Right kidney (tissue), 9 donors: ENCODE measurements at places on chromosomes 3 and 15.

DNA sequence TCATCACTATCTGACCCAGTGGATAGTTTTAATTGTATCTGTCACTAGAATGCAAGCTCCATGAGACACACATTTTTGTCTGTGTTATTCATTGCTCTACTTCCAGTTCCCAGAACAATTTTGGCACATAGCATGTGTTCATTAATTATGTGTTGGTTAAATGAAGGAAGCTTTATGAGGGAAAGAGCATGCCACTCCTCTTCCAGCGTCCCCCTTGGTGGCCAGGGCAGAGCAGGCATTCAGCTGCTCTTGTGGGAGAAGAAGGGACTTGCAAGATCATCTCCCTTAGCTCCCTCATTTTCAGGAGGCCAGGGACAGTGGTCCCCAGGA, 489 bp upstream of the GALNT15 start:
- DNase-seq = no peak

DNA sequence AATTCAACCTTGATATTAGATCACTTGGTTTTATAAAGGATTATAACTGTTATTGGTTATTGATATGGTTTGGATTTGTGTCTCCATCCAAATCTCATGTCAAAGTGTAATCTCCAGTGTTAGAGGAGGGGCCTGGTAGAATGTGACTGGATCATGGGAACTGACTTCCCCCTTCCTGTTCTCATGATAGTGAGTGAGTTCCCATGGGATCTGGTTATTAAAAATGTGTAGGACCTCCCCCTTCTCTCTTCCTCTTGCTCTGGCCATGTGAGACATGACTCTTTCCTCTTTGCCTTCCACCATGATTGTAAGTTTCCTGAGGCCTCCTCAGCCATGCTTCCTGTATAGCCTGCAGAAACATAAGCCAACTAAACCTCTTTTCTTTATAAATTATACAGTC, 136.0 kb upstream of the UBE2E2 start:
- no peak for DNase-seq

DNA sequence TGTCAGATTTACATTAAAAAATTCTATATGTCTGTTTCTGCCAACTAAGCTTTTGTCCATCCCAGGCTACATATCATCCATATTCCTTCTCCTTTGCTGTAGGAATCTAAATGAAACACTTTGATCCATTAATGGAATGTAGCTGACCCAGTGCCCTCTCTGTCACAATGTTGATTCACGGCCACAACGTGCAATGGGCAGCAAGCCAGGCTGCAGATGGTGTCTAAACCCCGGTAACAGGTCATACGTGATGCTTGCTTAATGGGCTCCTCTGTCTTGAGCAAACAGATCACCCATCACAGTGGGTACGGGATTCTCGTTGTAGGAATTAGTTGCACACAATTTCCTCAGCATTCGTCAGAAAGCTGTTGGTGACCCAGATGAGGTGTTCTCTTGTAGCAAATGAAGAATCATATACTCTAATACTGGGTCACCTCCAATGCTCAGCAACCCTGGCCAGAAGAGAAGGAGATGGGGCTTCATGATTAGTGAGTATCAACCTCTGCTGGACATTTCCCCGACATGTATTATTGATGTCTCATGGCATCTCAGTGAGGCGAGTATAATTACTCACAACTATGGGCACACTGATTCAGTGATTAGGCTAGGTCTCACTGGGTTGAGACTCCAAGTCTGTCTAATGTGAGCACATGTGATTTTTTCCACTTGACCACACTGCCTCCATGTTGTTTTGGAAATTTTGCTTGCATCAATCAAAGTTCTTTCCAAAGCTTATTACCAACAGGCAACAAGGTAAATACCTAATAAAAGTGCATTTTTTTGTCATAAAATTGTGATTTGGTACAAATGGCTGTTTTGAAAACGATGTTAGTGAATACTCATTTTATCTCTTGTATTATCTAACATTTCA, 12.9 kb upstream of the DCBLD2 start:
- DNase-seq = no peak

- peak; percentile 0 for DNase-seq
These were observed 19.4 kb upstream of the SERPINI2 start for GRCh38 chr3:167493244-167493643.

- DNase-seq = no peak
These were observed 45.0 kb downstream of the KLF13 start for GRCh38 chr15:31371520-31372240.

DNA sequence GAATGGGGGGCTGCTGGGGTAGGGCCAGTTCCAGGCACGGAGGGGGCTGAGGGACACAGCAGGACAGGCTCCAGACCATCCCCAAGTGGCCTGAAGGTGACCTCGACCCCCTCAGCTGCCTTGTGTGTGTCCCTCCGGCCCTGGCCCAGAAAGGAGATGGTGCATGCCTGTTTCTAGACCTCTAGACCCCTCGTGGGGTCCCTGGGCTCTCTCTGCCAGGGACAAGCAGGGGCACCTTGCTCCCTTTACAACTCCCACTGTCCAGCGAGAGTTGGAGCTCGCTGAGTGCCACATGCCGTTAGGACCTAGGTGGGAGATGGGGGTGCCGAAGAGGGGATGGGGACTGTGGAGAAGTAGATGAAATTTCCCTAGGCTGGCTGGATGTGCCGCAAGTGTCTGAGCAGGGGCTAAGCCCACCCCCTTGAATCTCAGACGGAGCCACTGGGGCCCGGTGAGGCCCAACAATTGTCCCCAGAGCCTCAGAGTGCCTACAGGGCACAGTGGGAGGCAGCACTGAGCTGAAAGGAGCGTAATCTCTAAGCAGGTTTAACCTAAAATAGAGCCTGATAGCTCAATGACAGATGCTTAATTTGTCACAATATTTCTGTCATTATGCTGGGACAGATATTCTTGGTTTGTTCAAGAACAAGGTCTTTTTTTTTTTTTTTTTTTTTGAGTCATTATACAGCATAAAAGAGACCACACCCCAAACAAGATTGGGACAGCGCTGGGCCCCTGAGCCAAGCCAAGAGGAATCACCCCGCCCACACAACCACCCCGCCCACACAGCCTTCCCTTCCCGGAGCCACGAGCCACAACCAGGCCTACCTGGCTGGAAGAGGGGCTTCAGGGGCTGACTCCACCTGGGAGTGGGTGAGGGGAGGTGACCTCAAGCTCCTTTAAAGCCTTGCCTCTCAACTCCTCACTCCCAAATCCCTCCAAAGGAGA, 23.6 kb upstream of the KLF13 start:
- no peak for DNase-seq

DNA sequence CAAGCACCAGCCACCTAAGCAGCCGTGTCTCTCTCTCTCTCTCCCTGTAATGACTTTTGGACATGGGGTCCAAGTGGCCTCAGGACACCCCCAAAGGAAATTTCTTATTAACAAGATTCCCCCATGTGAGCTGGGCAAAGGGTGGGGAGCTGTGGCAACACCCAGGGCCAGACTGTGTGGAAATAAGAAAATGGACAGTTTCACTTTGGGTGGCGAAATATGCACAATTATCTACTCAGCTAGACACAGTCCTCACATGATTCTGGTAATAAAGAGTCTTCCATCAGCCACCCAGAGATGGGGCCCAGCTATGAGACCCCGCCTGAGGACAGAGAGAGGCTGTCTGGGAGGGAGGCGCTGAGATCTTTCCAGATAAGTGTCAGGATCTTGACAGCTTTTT, 96.8 kb upstream of the TPM1 start:
- DNase-seq = no peak

- DNase-seq = no peak
These were observed 1123.0 kb downstream of the ROBO1 start for GRCh38 chr3:78644847-78645246.
